ENCODE measurements at places on chromosomes 5 and 9.

DNA sequence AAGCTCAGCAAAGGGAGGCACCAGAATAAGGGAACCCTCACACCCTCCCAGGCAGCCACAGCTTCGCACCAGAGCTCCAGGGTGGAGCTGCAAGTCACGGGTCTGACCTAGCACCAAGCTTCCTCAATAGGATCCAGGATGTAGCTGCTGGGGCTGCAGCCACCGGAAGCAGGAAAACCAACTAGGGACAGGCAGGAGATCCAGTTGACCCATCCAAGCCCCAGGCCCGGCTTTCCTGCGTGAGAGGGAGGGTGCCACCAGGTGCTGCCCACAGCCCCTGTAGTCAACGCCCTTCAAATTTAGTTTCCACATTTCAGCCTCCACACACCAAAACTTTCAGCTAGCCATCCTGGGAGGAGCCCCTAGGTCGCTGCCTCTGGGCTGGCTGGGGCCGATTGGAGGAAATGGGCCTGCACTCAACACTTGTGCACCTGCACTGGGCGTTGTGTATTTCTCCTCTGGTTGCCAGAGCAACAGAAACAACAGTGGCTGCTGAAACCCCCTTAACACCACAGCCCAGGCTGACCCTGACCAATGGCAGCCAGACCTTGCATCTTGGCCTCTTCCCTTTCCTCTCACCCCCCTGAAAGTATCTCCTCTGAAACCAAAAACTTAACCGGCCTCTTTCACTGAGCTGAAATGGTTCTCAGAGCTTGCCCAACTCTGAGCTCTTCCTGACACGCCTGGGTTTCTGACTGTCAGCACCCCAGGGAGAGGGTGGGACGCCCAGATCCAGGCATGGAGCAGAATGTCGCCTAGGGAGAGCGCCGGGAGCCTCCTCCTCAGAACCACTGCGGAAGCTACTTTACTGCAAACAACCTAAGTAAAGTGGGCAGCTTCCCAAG is 226.5 kb upstream of the MAP3K1 start:
- peak; percentile 16 for DNase-seq

GRCh38 chr9:99895510-99895909 is 10.9 kb upstream of the STX17 start:
- no peak for DNase-seq

DNA sequence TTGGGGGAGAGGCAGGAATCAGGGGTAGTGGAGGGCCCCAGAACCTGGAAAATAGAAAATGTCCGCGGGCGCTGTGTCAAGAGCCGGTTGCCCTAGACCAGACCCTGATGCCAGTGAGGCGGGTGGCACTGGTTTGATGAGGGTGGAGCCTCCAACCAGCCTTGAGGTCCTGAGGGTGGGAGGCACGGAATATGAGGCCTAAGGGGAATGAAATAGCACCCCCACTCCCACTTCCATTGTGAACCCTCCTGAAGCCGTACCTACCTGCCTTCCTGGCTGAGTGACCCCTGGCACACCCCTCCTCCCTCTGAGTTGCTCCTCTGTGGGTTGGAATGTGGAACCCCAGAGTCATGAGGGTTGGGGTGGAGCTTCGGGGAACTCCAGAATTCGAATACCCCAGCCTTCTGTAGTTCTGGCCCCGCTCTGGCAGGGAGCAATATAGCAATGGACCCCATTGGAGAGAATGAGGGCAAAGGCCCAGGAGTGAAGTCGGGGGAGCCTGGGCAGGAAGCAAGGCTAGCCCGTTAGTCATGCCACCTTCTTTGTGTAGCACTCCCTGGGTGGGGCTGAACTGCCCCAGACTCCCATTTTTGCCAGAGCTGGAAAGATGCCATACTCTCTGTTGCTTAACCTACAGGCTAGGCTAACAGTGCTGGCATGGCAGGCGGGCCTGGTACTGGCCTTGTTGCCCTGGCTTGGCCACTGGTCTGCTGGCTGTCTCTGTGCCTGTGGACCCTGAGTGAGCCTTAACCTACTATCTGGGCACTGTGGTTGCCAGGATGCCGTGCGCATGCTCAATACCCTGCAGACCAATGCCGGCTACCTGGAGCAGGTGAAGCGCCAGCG is 1.0 kb downstream of the FPGS start:
- DNase-seq = no peak

GRCh38 chr5:123810746-123811340 is 298.9 kb downstream of the CSNK1G3 start:
- no peak for DNase-seq

DNA sequence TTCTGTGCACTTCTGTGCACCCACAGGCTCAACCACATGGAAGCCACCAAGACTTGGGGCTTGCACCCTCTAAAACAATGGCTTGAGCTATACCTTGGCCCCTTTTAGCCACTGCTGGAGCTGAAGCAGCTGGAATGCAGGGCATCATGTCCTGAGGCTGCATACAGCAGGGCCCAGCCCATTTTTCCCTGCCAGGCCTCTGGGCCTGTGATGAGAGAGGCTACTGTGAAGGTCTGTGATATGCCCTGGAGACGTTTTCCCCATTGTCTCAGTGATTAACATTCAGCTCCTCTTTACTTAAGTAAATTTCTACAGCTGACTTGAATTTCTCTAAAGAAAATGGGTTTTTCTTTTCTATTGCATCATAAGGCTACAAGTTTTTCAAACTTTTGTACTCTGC is 134.0 kb upstream of the EGFLAM start:
- no peak for DNase-seq

DNA sequence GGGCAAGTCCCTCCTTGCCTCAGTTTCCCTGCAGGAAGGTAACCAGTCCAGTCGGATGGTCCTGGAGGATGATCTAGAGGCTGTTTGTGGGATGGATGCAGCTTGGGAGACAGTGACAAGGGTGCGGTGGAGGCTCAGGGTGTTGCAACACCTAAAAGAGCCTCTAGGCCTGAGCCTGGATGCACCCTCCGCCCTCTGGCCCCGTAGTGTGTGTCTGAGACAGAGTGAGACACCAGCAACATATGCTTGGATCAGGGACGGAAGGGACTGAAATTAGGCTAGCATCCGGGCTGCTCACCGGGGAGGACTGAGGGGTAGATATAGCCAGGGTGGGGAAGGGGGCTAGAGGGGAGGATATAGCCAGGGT is 1.1 kb downstream of the CRAT start:
- DNase-seq = no peak

- no peak for DNase-seq
These were observed 1.4 kb upstream of the GLRX start for GRCh38 chr5:95823738-95824609.

GRCh38 chr5:108675736-108676135 is 72.0 kb upstream of the FER start:
- no peak for DNase-seq

DNA sequence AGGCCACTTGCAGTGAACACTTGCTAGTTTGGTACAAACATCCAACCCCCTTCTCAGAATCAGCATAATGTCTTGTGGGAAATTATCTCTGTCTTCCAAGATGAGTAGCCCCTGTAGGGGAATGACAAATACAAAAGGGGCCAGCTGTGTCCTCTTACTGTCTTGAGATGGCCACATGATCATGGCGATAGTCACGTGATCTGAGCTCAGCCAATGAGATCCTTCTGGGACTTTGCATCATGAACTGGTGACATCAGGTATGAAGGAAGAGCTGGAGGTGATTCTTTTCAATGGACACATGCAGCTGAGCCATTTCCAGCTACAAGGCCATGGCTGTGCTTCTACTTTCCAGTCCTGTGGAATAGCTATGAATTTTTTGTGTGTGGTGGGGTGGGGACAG is 206.3 kb downstream of the IRX1 start:
- DNase-seq = no peak

DNA sequence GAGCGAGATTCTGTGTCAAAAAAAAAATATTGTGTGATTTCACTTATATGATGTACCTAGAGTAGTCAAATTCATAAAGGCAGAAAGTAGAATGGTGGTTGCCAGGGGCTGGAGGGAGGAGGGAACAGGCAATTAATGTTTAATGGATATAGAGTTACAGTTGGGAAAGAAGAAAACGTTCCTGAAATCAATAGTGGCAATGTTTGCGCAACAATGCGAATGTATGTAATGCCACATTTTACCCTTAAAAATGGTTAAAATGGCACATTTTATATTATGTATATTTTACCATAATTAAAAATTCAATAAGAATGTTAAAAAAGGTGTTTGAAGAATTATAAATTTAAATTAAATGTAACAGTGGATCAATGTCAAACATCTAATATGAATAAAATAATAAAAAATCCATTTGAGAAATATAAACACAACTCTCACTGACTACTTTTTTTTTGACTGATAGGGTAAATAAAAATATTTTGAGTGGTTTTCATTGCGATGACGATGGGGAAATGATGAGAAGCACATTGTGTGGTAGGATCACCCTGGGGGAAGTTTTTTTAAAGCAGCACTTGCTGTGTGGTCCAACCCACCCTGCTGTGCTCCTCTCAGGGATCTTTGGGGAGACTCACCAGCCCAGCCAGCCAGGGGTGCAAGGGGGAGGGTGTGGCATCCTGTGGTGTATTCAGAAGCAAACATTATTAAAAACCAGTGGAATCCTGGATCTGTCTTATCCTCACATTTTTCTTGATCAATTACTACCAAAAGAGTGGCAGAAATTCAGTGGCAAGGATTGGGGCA is 4.3 kb downstream of the FYB1 start:
- DNase-seq = no peak

- no peak for DNase-seq
These were observed 190.1 kb downstream of the TMEM232 start for GRCh38 chr5:110536120-110537115.

- DNase-seq = no peak
These were observed 48.8 kb downstream of the FANCC start for GRCh38 chr9:95268681-95269080.

DNA sequence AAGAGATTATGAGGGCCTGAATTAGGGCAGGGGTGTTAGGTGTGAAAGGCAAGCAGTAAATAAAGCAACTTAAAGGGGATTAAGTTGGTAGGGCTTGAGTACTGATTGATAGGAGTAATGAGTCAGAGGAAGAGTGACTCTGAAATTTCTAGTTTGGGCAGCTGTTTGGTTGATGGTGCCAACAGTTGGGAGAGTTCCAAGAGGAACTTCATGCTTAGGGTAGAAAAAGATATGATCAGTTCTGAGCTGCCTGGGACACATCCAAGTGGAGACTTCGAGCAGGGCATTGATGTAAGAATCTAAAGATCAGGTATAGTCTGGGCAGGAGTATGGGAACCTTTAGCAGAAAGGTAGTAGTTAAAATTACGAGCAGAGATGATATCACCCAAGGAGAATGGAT is 10.2 kb downstream of the MAMDC2 start:
- DNase-seq = no peak

DNA sequence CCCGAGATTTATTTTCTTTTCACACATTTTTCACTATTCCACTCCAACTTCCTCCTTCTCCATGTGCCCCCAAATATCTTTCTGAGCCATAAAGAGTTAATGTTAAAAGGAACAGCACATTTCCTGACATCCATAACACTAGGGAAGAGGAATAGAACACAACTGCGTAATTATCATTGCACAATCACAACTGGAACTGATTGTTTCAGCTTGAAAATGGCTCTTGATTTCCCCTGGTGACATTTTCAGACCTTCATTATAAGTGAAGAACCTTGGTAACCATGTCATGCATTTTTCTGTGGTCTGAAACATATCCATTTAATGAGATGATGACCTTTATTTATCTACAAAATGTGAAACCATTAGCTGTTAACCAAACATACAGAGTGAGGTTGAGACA is 82.4 kb downstream of the PCSK1 start:
- no peak for DNase-seq

DNA sequence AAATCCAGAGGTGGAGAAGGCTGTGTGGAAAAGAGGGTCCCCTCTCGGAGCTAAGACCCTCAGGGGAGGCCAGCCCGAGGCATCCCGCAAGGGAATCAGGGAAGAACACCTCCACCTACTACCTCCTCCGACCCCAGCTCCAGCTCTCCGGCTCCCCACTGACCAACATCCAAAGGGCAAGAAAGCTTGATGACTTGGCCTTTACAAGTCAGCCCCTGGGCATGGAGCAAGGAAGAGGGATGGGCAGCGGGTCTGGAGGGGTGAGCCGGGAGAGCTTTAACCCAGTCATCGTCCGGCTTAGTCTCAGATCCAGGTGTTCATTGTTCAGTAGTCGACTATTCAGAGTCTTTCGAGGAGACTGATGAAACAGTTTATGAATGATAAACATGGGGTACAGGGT is 32.1 kb downstream of the ERAP1 start:
- no peak for DNase-seq

Data from stimulated activated CD8-positive, alpha-beta memory T cell treated with anti-CD3 and anti-CD28 coated beads, Interleukin-4, amount 100 ng/mL, for 1 hour (primary cell).